ENCODE measurements at places on chromosomes 16 and 17.

- no peak for DNase-seq
Observed at GRCh38 chr16:50523710-50524109, 24.5 kb upstream of the NKD1 start.

DNA sequence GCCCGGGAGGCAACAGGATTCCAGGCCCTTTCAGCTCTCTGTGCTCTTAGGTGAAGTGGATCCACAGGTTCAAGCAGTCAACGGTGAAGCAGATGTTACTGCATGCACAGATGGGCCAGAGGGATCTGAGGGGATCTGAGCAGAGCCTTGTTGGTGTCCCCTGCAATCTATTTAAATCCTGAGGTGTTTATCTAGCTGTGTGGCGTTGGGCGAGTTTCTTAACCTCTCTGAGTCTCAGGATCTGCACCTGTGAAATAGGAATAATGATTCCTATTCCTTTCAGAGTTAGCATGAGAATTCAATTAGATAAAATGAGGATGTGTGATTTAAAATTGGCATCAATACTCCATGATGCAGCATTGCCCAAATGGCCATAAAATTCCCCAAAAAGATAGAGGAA is 237.3 kb upstream of the CDH5 start:
- DNase-seq, result no peak

DNA sequence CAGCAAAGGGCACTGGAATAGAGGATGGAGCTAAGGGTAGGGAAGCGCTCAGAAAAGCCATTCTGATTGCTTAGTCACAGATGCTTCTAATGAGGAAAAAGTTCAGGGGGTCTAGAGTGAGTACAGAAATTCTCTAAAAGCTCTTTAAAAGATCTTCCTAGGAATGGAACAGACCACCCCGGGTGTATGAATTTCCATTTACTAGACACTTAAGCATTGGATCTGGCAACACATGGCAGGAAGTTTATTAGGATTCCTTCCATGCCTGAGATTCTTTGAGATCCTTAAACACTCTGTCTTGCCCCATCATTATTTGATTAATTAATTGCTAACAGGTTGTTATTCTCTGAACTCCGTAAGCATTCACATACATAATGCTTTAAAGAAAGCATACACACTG is 8.5 kb downstream of the KRTAP9-7 start:
- DNase-seq, result no peak

DNA sequence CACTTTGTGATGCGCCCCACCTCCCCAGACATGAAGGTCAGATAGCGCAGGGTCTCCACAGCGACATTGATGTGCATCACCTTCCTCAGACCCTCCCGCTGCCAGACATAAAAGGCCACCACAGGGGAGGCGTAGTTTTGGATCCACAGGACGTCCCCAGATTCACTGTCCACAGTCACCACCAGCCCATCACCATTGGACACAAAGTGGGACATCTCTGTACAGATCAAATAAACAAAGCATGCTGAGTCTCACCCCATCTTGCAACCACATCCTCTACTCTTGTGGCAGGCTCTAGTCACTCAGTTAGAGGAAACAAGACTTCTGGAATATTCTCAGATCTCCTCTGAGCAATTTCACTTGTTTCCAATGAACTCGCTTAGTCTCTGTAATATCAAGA is 46.3 kb upstream of the ICAM2 start:
- peak; percentile 73 for DNase-seq

DNA sequence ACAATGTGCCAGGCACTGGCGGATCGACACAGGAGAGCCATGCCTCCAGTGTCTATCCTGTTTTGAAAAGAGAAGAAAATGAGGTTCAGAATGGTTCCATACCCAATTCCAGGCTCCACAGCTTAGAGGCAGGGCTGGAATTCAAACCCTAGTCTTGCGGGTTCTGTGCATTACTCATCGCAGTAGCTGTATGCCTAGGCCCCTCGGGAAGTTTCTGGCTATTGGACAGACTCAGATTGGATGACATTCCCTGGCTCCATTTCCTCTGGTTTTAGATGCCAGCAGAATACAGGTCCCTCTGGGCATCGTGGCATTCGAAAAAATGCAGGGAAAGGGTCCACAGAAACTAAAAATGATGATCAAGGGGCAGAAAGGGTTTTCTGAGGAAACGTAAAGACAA is 184.7 kb downstream of the COPRS start:
- no peak for DNase-seq

DNA sequence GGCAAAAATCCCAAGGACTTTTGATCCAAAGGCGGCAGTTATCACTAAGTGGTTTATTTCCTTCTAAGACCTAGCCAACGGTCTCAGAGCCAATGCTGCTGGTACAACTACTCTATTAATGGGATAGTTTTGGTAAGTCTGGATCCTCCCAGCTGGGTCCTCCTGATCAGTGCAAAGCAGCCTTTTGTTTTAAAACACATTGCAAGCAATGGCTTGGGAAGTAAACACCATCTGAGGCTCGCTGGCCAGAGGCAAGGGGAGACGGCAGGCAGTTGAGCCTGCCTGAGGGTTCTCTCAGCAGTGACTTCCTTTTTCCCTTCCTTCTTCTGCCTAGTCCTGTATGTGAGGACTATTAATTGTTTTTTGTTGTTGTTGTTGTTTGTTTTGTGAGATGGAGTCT is 1.6 kb upstream of the SLC5A10 start:
- DNase-seq, result no peak
